ENCODE measurements at places on chromosomes 7 and 10.
A peak's percentile ranks its signal among the peaks of the same experiment; 100 is the strongest.

DNA sequence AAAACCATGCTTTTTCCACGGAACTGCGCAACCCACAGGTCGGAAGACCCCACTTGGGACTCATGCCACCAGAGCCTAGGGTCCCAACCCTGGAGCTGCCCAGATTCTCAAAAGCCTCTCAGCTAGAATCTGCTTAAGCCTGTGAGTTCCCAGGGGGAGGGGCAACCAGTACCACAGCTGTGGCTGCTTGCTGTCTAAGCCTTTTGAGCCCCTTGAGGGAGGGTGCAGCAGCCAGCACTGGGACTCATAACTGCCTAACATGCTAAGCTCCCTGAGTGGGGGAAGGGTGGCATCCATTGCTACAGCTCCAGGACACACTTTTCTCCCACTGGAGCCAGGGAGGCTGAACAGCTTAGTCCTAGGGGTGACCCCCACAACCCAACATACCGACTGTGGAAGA lies 485.6 kb upstream of the GRM3 start:
- no peak for DNase-seq

DNA sequence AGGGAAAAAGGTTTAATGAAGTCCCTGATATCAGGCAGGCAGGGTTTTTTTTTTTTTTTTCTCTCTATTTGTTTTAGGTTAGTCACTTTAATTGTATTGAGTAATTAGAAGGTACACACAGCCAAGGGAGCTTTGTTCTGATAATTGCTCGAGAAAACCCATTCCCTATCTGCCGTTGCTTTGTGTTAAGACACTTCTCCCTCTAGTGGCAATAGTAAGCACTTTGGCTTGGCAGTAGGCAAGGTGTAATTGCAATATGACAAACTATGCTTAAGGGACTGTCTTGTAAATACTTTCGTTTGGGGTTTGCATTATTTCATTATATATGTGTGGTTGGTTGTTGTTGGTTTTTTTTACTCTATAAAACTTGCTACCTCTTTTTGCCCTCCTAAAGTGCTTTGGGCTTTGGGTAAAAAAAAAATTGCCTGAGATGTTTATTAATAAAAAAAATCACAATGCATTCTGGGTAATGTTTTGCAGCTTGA lies 113.4 kb downstream of the BTRC start:
- DNase-seq, result peak; percentile 42

DNA sequence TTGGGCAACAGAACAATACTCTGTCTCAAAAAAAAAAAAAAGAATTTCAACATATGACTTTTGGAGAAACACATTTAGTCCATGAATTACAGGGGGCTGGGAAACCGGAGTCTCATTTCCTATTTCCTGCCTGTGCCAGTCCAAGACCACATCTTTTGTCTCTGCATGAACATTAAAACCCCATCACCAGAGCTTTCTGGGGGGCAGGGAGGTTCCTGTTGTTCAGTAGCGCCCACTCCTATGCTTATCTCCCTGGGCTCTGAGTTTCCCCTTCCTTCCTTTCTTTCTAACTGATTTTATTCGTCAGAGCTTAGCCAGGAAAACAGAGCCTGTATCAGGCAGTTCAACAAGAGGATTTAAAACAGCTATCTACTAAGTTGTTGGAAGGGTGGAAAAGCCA lies 119.3 kb downstream of the CALN1 start:
- no peak for DNase-seq

- no peak for DNase-seq
Measured at GRCh38 chr10:91043173-91043910, 122.5 kb upstream of the ANKRD1 start.

DNA sequence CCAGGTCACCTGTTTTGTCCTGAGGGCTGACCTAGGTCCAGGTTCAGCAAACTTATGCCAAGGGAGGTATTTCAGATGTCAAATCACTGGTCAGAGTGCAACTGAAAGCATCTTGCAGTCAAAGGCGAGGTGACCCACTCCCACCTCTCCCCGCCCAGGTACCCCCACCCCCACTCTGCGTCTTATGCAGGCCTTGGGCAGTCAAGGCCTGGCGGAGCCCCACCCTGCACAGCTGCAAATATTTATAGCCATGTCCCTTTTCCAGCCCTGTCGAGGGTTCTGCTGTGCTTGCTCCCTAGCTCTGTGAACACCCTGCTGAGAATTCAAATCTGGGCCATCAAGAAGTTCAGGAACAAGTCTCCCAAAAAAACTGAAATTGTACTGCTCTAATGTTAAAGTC lies 40.6 kb upstream of the BMPR1A start:
- DNase-seq, result no peak

DNA sequence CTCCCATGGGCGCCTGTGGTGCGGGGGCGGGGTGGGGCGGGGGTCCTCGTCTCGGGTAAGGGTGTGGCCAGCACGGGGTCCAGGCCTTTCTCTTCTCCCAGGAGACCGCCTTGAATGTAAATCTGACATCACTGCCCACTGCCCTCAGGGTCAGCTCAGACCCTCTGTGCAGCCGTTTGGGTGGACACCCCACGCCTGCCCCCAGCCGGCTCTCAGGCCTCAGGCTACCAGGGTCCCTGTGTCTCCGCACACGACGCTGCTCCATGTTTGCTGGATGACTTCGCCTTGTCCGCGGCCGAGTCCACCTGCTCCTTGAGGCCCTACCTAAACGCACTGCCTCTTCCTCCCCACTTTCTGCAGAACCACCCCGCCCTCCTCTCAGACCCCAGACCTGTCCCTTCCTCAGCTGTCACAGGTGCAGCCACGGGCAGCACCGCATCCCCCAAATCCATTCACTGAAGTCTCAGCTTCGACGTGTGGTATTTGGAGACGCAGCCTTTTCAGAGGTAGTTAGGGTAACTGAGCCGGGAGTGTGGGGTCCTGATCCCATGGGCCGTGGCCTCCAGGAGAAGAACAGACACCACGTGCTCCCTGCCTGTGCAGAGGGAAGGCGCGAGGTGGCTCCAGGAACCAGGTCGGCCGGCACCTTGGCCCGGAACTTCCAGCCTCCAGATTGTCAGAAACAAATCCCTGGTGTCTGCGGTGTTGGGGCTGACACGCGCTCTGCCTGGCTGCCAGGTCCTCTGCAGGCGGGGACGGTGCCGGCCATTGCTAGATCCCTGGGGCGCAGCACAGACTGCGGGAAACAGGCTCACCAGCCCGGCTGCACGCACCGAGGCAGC lies 97.4 kb upstream of the DIP2C start:
- no peak for DNase-seq

DNA sequence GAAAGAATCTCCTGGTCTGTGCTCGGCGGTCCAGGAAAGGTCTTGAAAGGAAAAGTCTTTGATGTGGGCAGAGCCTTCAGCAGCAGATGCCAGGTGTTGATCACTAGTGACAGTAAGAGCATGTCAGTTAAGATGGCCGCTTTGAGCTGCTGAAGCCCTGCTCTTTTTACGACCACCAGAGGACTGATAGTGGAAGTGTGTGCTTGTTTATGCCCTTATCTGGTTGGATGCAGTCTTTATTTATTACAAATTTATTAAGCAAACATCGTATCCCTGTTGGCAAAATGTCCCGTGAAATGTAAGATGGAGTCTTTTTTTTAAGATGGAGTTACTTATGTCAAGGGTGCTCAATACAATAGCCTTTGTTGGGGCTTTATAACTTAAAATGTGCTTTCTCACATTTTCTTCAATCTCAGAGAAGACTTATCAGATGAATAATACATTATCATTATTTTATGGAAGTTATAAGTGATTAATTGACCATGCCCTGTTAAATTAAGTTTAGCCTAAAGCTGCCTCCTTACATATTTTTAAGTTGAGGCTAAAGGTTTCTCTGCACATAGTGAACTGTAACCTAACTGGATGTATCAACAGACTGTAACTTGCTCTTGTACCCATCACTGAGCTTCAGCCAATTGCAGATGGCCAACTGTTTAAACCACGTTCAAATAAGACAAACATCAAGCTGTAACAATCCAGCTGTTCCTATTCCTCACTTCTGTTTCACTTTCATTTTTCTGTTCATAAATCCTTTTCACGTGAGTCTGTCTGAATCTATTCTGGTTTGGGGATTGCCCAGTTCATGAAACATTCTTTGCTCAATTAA lies 97.4 kb upstream of the PIK3CG start:
- no peak for DNase-seq

DNA sequence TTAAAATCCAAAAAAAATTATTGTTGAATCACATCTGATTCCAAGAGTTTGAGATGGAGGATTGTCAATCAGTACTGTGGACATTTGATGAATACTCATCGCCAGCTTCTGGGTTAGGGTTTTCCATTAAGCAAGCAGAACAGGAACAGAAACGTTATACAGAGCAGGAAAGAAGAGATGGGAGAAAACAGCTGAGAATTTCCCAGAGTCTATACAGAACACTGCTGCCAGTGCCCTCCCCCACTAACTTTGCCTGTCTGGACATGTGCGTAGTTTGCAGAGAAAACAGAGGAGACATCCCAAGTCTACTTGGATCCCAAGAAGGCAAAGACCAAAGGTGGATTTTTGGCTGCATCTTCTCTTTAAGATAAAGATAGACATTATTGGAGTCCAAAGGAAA lies 19.0 kb downstream of the C10orf90 start:
- DNase-seq, result no peak

DNA sequence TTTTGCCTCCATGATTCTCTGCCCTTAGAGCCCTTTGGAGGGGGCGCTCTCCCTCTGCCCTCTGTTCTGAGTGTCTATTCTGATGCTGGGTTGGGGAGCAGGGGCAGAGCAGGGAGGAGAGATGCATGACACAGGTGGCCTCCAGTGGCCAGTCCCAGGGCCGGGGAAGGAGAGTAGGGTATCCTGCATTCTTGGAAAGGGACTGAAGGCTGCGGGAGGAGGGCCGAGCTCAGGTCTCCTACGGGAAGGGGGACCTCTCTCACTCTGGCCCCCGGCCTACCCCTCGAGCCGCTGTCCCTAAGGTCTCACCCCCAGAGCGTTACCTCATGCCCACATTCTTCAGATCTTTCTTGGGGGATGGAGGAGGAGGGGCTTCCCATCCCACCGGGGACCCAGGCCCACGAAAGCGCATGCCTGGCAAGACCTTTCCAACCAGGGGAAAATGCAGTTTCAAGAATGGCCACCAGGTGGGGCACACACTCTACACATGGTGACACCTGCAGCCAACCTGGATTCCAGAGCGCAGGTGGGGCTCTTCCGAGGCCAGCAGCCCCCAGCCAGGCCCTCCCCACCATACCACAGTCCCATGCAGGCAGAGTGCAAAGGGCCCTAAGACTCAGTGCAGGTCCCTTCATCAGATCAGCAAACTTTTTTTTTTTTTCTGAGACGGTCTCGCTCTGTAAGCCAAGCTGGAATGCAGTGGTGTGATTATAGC lies 86.4 kb downstream of the MYL10 start:
- no peak for DNase-seq

- DNase-seq, result no peak
Measured at GRCh38 chr10:31721096-31721495, 207.5 kb downstream of the ARHGAP12 start.

DNA sequence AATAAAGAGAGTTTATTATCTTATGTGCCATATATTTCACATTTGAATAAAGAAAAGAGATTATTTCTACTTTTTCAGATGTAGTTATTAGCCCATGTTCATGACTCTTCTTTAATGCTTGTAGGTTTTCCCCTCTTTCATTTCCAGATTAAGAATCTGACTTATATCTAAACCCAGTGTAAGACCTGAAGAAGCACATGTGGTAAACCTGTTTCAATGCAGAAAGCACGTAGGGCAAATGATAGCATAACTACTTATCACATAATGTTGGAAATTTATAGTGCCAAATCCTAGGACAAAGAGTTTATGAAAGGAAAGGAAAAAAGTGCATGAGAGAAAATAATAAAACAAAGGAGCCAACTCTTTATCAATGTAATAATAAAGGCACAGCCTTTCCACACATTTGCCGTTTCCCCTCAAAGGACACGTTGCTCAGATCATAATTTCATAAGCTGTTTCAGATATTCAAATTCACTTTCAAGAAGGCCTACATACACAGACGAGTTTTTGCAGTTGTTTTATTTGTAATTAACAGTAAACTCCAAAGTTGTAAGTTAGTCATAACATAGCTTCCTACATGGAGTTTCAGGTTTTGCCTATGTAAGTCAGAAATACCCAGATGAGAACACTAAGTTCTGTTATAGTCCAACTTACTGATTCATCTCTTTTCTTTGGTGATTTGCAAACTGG lies 88.8 kb upstream of the MDFIC start:
- no peak for DNase-seq

- DNase-seq, result no peak
Measured at GRCh38 chr10:84012831-84013458, 126.4 kb upstream of the GHITM start.

DNA sequence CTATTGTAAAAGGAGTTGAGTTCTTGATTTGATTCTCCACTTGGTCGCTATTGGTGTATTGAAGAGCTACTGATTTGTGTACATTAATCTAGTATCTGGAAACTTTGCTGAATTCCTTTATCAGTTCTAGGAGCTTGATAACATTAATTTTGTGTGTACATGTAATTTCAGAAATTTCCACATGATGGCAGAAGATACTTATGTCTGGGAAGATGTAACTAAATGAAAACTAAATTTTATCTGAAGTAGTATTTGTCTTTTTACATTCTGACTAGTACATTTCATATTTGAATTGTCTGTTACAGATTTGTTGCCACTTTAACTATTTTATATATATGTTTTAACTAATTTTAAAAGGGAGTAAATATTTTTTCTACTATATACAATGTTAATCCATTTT lies 27.6 kb downstream of the SDHAF3 start:
- DNase-seq, result peak; percentile 20

- DNase-seq, result no peak
Measured at GRCh38 chr7:30920584-30921539, 9.2 kb downstream of the AQP1 start.

DNA sequence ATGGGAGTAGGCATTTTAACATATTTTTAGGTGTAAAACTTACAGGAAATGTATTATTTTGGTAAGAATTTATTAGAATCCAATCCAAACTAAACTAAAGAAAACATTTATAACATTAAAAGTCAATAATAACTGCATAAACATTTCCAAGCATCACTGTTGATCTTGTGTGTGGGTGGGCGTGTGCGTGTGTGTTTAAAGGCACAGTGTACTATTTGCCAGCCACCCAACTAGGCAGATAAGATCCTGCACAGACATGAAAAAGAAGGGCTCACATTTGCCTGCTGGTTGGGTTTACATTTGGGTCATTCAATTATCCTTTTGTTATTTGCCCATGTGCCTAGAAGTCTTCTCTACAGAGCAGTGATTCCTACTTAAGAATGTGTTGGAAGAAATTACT lies 31.0 kb upstream of the WNT16 start:
- DNase-seq, result no peak

DNA sequence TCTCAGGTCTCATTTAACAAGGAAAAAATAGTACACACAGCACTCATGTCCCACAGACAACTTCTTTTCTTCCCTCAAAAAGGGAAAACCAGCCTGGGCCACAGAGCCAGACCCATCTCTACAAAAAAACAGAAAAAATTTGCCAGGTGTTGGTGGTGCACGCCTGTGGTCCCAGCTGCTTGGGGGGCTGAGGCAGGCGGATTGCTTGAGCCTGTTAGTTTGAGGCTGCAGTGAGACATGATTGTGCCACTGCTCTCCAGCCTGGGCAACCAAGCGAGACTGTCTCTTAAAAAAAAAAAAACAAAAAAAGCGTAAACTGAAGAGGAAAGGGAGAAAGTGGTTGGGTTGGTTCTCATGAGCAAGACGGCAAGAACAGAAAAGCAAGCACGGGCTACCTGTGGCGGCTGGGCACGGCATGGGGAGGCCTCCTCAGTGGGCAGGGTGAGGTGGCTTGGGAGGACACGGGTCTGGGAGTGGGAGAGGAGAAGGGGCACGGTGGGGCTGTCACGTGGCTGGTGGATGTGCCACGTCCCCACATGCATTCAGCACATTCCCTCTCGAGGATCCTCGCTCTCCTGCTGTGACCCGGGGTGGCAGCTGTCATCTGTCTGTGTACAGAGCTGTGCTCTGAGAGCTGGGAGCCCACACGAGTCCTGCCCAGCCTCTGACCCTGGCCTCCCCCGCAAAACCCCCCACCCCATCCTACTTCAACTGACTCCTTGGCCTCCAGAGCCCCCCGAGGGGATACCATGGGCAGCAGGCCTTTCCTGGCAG lies 219.7 kb downstream of the MLLT10 start:
- no peak for DNase-seq
